Activated CD4-positive, alpha-beta T cell treated with anti-CD3 and anti-CD28 coated beads for 48 hours (primary cell): ENCODE measurements at places on chromosomes 7 and 10.

DNA sequence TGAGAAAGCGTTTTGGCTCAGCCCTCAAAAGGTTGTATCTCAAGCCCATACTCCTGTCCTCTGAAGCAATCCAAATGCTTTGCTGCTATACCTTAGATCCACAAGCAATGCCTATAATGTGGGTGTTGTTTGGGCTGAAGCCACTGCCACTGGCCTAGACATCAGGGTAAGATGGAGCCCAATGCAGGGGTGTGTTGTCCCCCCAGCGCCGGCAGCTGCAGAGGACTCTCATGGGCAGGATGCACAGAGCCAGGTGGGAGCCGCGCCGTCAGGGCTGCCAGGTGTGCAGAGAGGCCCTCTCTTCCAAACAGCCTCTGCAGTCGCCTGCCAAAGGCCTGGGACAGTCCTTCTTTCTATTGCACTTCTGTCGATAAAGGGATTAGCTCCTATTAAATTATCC is 205.2 kb upstream of the SHH start:
- DNase-seq: no peak

DNA sequence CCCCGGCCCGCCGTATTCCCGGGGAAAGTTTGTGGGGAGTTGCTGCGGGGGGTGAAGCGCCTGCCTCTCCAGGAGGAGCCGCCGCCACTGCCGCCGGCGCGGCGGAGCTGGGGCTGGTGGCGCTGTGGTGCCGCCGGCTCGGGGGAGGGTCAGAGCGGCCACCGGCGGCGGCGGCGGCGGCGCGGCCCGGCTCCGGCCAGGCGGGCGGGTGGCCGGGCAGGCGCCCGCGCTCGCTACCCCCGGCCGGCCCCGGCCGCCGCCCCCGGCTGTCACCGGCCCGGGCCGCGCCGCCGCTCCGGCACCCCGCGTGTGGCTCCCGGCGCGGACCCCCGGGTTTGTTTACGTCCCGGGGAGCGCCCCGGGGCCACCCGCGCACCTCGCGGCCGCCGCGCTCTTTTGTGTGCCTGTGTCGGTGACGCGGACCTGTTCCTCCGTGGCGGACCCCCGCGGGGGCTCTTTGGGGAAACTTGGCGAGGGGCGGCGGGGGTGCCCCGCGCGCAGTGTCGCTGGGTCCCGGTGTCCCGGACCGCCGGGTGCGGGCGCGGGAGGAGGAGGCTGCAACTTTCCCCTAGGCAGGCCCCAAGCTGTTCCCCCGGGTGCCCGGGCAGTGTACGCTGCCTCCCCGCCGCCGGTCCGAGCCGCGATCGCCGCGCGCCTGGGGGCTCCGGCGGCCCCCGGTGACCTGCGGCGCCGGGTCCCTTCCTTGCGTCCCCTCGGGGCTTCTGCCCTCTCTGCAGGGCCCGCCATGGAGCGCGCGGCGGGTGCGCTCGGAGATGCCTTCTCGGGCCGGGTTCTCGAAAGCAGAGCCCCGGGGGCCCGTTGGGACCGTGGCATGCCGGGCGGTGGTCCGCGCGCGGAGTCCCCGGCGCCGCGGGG is 593 bp upstream of the CUX1 start:
- DNase-seq: peak; percentile 30

DNA sequence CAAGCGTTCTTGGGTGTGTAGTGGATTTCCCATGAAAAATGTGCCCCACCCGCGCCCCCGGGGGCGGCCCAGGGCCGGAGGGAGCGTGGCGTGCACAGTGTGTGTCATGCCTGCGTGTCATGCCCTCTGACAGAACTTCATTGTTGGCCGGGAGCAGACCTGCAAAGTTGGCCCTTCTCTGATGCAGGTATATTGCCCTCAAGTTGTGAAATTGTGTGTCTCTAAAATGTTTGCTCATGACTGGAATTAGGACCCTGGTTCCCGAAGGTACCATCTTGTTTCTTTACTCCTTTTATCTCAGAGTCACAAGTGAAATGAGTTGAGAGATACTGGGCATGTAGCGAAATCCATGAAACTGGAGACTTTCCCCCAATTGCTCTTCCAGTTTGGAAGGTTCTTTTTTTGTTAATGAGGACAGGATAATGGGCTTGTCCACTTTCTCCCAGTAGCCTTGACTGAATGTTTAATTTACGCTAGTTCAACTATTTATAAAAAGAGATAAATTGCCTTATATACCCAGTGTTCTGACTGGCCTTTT is 26.2 kb downstream of the ADK start:
- DNase-seq: peak; percentile 62

DNA sequence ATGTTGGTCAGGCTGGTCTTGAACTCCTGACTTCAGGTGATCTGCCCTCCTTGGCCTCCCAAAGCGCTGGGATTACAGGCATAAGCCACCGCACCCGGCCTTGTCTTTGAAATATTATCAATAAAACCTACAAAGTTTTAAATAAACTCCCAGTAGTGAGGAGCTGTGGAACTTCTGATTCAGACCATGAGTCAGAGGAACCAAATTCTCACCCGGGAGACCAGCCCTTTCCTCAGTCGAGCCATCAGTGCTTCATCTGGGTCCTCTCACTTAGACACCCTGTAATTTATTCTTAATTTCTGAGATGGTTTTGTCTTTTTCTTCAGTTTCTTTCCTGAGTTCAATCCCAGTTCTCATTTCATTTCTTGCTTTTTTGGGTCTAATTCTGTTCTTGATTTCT is 68.6 kb downstream of the DYNC2I1 start:
- DNase-seq: no peak

- no peak for DNase-seq
These were observed 67.7 kb downstream of the ST8SIA6 start for GRCh38 chr10:17386616-17387075.

GRCh38 chr7:37196676-37197075 is 252.0 kb downstream of the ELMO1 start:
- no peak for DNase-seq

- DNase-seq: no peak
These were observed 49.0 kb downstream of the ADCY1 start for GRCh38 chr7:45623157-45623556.
